ENCODE measurements at places on chromosomes 5 and 9.
A peak's percentile ranks its signal among the peaks of the same experiment; 100 is the strongest.

DNA sequence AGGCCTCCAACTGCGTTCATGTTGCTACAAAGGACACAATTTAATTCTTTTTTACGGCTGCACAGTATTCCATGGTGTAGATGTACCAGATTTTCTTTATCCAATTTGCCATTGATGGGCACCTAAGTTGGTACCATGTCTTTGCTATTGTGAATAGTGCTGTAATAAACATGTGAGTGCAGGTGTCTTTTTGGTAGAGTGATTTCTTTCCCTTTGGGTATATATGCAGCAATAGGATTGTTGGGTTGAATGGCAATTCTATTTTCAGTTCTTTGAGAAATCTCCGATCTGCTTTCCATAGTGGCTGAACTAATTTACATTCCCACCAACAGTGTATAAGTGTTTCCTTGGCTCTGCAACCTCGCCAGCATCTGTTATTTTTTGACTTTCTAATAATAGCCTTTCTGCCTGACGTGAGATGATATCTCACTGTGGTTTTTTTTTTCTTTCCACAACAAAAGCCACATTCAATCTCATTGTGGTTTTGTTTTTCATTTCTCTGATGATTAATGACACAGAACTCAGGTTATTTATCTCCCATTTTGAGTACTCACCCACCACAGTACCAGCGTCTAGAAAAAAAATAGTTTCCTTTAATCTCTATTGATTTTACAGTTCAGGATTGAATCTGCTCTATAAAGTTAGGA is 21.9 kb downstream of the ARRDC3 start:
- DNase-seq = no peak

- DNase-seq = no peak
These were observed 90.4 kb downstream of the SERINC5 start for GRCh38 chr5:80165452-80165851.

GRCh38 chr5:129459777-129460671 is at the start of gene ADAMTS19:
Gene ADAMTS19, plus strand, starts transcription at chr5:129460298. Its CDS starts 94 bp downstream, at chr5:129460392.
- no peak for DNase-seq

- DNase-seq = no peak
These were observed 277.4 kb downstream of the KIF4B start for GRCh38 chr5:155290937-155291336.

- DNase-seq = no peak
These were observed 116.0 kb downstream of the MACIR start for GRCh38 chr5:103374473-103374963.

DNA sequence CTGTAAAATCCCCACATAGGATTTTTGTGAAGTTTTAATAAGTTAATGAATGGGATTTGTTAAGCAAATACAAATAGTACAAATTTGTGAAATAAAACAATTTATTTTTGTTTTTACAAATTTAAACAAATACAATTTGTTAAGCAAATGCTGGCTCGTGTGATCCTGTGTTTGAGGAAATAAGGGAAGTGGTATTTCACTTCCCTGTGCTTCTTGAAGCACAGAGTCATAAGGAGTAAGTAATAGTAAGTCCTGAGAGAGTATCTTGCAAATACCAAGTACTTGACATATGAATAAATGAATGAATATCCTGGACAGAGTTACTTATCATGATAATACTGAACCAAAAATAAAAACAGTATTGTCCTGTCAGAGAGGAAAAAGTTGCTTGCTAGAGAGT is 9.1 kb downstream of the SMIM3 start:
- DNase-seq = no peak

GRCh38 chr5:135887881-135888614 is 7.6 kb downstream of the IL9 start:
- DNase-seq = no peak

GRCh38 chr5:119353686-119354366 is 2.0 kb upstream of the TNFAIP8 start:
- no peak for DNase-seq

DNA sequence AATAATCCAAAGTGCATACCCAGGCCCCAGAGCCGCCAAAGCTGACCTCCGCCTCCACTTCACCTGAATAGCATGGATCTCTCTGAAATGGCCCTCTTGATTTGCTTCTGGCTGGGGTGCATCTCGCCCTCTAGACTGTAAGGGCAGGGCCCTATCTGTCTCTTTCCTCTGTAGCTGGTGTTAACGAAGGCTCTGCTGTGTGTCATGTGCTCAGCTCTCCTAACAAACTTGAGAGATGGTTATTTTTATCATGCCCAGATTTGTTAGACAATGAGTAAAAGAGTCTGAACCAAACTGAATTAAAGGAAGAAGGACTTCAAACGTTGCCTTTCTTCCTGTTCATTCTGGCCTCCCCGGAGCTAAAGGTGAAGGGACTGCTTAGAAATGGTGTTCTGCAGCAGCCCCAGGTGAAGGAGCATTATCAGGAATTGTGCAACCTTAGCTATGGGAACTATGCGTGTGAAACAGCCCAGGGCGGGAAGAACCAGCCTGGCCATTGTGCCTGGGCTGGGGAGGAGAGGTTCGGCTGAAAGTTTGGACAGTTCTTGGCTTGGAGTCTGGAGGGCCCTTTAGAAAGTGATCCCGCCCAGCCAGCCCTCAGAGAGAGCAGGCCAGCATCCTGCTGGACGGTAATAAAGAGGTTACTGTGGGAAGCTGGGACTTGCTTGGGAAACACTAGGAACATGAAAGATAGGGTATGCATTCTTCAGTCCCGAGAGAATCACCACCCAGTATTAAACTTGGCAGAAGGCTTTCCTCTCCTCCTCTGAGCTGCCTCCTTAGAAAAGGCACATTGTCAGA is 73.5 kb downstream of the WWC1 start:
- peak; percentile 8 for DNase-seq

DNA sequence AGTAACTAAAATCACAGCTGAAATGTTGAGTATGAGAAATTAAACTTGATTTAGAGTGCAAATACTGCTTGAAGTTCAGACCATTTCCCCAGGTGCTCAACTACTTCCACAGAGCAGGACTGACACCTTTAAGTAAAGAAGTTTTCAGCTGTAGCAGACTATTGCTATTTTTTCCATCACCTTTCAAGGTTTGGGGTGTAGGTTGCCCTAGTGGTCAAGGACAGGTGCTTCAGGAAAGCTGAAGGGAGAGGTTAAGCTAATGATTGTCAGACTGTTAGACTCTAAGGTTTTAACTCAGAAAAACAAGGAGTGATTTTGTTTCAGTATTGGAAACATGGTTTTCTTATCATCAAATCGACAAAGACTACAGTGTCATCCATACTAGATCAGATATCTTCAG is 162.1 kb downstream of the CCDC192 start:
- no peak for DNase-seq

- no peak for DNase-seq
These were observed 189.6 kb downstream of the NR3C1 start for GRCh38 chr5:143213851-143214363.

GRCh38 chr5:180154821-180155364 is 54.1 kb downstream of the RASGEF1C start:
- DNase-seq = no peak

- DNase-seq = no peak
These were observed 34.0 kb upstream of the FLT4 start for GRCh38 chr5:180683220-180683922.

DNA sequence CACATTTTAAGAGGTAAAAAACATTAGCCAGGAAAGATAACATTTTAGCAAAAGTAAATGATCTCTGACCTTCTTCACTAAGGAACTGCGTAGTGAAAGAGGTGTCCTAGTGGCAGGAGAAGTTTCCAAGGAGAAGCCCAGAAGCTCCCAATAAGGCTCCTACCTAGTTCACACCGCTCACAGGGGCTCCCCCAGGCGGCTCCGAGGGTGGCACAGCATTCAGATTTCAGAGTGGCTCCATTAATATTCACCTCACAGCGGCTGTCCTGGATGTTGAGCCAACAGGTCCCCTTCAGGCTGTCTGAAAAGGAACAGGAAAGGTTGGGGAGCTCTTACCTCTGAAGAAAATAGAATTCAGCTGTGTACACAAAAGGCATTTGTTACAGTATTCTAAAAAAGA is 187.3 kb downstream of the FBN2 start:
- DNase-seq = no peak

- DNase-seq = no peak
These were observed 252.8 kb downstream of the MAST4 start for GRCh38 chr5:66848749-66849641.

DNA sequence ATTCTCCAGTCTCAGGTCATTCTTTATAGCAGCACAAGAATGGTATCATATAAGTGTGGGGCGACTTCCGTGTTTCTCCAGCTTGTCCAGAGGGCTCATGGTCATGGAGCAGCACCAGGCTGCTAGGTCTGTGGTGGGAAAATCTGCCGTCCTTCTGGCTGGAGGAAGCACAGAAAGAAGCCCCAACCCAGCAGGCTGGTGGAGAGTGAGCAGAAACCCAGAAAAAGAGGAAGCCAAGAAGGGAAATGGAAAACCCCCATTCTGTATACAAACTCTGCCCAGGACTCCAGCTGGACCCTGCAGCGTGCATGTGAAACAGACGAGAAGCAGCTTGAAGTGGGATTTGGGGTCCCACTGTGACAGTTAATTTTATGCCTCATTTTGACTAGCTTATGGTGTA is 34.3 kb upstream of the OLFM1 start:
- no peak for DNase-seq

GRCh38 chr5:106639488-106639887 is 1031.2 kb downstream of the EFNA5 start:
- no peak for DNase-seq

DNA sequence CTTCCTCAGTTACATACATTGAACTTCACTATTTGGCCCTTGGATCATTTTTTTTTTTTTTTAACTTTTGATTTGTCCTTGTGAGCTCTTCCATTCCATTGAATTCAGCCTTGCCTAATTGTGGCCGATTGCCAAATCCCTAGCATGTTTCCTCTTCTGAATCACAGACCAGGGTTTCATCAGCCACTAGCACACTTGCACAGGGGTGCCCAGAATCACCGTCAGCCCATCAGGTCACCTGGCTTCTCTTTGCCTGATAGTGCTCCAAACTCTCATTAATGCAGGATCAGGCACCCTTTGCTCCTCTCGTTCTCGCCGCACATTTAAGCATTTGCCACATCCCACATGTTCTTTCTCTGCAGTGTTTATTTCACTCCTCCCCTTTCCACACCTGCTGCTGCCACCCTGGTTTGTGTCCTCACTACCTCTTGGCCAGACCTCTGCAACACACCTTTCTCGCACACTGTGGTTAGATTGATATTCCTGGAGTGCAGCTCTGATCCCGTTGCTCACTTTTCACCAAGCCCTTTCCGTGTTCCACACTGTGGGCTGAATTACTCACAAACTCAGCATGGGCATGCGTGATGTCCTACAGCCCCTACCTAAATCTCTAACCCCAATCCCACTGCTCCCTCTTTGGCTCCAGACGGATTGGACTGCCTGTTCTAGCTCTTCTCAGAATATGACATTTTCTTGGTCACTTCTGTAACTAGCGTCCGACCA is 9.8 kb downstream of the PIK3R1 start:
- peak; percentile 70 for DNase-seq

GRCh38 chr9:109134167-109134578 is 14.4 kb upstream of the TMEM245 start:
- DNase-seq = no peak

GRCh38 chr9:37528652-37529471 is 43.1 kb downstream of the POLR1E start:
- DNase-seq = no peak

DNA sequence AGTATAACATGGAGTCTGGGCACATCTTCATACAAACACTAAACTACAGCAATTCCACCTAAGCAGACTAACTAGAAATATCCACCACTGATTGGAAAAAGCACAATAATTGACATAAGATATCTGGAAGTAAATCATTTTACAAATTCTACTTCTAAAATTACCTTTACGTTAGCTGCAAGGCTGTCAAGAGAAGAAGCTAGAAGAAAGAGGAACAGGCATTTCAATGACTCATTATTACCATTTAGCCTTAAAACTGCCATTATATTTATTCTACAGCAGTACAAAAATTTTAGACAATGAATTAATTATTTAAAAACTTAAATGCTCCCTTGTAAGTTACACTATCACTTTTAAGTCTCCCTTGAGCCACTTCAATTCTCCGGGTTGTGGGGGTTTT is 43.4 kb upstream of the PLPP6 start:
- DNase-seq = no peak

GRCh38 chr9:20139763-20140290 is 351.0 kb upstream of the SLC24A2 start:
- DNase-seq = no peak

GRCh38 chr9:23123048-23123632 is 676.5 kb downstream of the DMRTA1 start:
- no peak for DNase-seq

DNA sequence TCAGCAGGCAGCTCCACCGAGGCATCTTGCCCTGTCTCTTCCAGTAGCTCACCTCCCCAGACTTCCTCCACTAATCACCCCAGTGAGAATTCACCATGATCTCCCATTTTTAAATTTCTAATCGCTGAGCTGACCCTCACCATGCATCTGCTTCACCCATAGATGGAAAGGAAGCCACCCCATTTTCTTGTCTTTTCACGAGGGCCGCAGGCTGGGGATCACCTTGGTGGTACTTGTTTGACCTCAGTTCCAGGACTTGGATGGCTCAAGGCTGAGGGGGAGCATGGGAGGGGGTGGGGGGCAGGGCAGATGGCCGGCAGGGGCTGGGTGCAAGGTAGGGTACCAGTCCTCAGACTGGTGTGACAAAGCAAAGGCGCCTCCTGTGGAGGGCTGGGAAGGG is 3.6 kb downstream of the PROP1 start:
- DNase-seq = no peak

DNA sequence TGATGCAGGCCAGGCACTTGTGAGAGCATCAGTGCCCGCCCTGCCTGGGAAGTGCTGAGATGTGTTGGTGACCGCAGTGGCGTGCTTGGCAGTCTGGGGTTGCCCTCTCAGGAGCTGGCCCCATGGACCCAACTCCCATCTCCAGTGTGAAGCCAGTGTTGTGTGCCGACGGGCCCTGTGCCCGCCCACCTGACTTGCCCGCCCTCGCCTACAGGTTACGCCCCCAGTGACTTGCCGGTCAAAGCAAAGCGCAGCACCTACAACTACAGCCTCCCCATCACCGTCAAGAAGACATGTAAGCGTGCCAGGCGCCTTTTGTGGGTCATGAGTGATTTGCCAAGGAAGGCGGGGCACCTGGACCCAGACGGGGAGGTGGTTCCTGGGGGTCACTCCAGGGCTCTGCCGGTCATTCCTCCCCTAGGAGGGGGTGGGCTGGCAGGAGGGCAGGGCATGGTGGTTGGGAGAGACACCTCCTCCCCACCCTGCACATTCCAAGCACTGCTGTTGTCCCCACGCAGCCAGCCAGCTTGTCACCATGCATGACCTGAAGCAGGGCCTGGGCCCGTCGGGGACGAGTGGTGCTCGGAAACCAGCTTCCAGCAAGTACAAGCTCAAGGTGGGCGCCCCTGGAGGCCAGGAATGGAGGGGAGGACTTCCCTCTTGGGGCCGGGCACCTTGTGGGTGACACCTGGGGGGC is 7.4 kb upstream of the CEL start:
- DNase-seq = no peak

DNA sequence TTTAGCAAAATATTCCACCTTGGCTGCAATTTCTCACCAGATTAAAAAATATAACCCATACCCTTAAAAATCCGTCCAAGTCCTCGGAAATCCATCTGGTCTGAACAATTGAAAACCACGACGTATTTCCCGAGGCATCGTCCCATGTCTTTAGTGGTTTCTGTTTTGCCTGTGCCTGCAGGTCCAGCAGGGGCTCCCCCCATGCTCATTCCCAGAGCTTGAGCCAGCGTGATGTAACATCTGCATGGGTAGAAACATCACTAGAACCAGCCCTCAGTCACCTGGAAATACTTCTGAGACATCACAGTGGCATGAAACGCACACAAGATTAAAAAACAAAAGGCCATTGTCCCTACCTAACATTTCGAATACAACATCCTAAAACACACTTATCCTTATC is 114.0 kb downstream of the DNAH5 start:
- no peak for DNase-seq
